ENCODE measurements at places on chromosomes 5 and 9.

GRCh38 chr9:99925541-99925940 is 19.1 kb downstream of the STX17 start:
- DNase-seq, result no peak

GRCh38 chr9:123772967-123773366 is 157.0 kb downstream of the DENND1A start:
- DNase-seq, result no peak

- no peak for DNase-seq
Measured at GRCh38 chr9:84898188-84898587, 228.7 kb downstream of the NTRK2 start.

DNA sequence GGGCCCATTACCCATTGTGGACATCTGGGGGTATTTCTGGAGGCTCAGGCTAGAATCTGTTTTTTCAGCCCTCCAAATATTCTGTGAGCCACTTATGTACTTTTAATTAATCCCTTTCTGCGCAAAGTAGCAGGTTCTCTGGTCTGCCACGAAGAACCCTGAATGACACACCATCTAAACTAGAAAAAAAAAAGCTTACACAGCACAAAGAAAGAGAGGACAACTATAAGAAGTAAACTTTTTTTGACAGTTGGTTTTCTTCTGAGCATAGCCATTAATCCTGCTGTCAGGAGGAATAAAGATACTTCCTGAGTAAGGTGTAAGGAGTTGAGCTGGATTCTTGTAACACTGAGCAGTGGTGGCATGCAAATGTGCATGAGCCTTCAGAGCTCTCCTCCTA is 327.5 kb downstream of the TMEM232 start:
- DNase-seq, result no peak

DNA sequence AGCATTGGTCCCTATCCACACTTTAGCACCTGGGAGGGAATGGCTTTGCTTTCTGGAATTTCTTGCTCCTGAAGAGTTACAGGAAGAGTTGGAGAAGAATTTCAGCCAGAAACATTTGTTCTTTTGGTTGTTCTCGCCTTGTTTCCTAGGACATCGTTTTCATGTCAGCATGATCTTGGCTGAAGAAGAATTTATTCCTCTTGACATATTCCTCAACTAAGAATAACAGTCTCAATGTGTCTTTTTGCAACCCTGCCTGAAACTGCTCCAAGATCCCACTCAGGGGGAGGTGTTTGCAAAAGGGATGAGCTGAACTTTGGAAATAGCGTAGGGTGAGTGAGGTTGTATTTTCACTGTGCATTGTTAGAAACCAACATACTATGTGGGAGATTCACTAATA is 26.1 kb downstream of the MAMDC2 start:
- DNase-seq, result no peak

- DNase-seq, result no peak
Measured at GRCh38 chr9:129392093-129392541, 214.1 kb upstream of the IER5L start.

GRCh38 chr5:62607615-62608014 is 29.0 kb downstream of the LRRC70 start:
- no peak for DNase-seq

- DNase-seq, result no peak
Measured at GRCh38 chr9:70935856-70936255, 185.6 kb downstream of the TRPM3 start.

GRCh38 chr9:95363051-95363841 is 45.7 kb upstream of the FANCC start:
- DNase-seq, result no peak

GRCh38 chr5:102307232-102307631 is 11.1 kb upstream of the SLCO4C1 start:
- DNase-seq, result no peak

- no peak for DNase-seq
Measured at GRCh38 chr9:137611623-137612609, 6.4 kb downstream of the ARRDC1 start.

- no peak for DNase-seq
Measured at GRCh38 chr9:81690251-81690851, 1.0 kb upstream of the TLE1 start.

DNA sequence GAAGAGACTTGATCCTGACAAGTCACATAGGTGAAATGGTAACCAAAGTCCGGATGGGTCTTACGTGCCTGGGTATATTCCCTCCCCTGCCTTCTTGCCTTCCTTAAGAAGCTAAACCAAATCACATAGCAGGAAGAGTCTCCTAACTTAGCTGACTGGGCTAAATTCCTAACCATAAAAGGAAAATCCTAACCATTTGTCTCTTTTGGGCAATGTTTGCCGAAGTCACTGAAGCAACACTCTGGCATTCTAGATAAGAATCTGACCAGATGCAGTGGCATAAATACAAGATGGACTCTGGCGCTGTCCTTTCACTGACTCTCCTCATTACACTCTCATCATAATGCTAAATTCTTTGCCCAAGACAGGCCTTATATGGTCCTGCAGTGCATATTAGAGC is 625.5 kb upstream of the RORB start:
- DNase-seq, result no peak

DNA sequence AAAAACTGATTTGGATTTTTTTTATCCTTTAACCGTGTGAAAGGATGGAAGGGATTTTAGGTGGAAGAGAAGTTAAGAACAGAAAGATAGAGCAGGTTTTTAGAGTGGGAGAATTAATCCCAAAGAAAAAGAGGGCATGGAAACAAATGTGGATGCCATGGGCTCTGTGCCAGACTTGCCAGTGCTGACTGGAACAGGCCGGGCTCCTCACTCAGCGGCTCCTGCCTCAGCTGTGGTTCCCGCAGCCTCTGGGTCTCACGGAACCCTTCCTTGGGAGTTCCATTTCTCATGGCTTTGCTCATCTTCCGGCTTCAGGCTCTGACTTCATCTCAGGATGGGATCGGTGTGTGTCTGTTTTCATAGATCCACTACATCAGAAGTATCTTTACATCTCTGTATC is 30.4 kb upstream of the SLC2A8 start:
- DNase-seq, result peak; percentile 41

Measured in C1 segment of cervical spinal cord (tissue), 14 donors.